ENCODE measurements at places on chromosomes 2 and 18.

DNA sequence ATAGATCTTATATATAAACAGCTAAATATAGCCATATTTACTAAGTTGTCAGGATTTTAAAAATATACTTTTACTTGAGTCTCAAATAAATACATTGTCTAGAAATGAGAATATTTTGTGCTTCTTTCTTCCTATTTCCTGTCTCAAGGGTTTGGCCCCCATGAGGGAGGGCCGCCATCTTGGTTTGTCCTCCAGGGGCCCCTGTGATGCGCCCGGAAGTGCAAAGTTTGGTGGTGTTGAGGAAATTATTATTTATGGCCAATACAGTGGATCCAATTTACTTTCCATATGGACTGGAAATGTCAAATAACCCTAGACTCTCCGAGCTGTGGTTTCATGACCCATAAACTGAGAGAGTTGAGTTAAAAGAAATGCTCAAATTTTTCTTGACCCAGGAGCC, 104.7 kb upstream of the OTOS start:
- DNase-seq = no peak

- DNase-seq = no peak
Measured at GRCh38 chr18:31596081-31596872, 4.6 kb downstream of the TTR start.

- no peak for DNase-seq
Measured at GRCh38 chr2:26649322-26649721, 8.2 kb upstream of the CIB4 start.

GRCh38 chr2:43280994-43281393, 54.6 kb upstream of the ZFP36L2 start:
- DNase-seq = no peak

- DNase-seq = no peak
Measured at GRCh38 chr2:134195341-134195740, 58.5 kb upstream of the MGAT5 start.

GRCh38 chr2:177334940-177335543, 57.5 kb upstream of the AGPS start:
- no peak for DNase-seq

DNA sequence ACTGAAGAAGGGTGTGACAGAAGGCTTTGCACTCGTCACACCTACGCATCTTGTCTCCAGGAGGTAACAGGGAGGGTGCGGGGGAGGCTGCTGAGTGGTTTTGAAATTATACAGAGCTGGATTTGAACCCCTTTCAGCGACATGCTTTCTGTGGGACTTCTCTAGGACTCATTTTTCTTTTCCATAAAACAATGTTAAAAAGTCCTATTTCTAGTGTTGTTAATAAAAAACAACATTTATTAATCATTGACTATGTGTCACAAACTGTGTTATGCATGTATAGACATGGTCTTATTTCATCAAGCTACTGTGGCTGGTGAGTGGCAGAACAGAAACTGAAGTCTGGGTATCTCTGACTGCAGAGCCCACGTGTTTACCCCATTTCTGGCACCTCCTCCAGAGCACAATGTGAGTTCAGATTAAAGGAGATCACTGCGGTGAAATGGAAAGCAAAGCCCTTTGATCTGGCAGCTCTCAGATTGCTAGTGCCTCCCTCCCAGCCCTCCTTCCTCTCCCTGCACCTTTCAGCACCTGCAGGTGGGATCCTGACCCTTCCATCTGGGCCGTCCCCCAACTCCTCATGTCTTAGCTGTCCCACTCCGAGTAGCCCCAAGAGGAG, 315.5 kb upstream of the MYT1L start:
- no peak for DNase-seq

GRCh38 chr2:101412092-101412694, 24.9 kb upstream of the CREG2 start:
- no peak for DNase-seq

DNA sequence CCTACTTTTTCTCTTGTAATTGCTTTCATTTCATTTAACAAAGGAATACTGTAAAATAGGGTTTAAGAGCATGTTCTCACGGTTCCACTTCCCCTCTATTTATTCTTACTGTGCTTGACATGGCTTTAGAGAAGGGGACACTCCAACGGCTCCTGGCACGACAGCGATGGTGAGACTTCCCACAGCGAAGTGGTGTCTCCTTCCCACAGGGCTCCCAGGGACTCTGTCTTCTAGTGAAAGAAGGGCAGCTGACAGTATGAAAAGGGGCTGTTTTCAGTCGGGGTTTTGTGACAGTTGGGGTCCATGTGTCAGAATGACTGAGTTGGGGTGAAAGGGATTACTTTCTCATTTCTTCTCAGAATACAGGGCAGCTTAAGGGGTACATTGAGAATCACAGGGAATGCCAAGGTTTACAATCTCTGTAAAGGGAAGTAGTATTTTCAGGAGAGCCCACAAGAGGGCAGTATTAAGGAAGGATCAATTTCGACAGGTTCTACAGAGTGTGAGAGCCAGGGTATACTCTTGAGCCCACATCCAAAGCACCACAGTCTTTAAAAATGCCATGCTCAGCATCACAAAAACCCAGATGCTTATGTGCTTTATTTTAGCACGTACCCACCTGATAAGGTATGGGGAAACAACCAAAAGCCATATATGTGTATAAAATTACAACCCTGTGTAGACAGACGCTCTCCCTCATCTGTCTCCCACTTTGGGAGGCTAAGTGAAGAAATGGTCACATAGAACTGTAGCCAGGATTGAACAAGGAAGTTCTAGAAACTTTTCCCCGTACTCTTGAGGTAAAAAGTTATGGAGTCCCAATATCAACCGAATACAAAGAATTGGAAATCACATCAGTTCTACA, 31.3 kb upstream of the RAPGEF4 start:
- DNase-seq = no peak

DNA sequence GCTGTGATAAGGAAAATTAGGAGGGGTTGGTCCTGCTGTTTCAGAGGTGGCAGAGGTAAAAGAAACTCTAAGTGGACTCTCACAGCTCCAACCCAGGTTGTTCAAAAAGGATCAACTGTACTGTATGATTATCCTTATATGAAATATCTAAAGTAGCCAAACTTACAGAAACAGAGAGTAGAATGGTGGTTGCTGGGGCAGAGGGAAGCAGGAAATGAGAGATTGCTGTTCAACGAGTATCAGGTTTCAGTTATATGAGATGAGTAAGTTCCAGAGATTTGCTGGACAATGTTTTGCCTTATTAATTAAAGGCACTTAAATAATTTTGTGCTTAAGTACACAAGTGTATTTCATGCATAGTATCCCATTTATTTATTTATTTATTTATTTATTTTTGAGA, 972.0 kb upstream of the LRRTM1 start:
- no peak for DNase-seq

GRCh38 chr2:12819103-12819475, 102.4 kb downstream of the TRIB2 start:
- no peak for DNase-seq

GRCh38 chr18:34956663-34957062, 84.5 kb upstream of the MAPRE2 start:
- DNase-seq = no peak

DNA sequence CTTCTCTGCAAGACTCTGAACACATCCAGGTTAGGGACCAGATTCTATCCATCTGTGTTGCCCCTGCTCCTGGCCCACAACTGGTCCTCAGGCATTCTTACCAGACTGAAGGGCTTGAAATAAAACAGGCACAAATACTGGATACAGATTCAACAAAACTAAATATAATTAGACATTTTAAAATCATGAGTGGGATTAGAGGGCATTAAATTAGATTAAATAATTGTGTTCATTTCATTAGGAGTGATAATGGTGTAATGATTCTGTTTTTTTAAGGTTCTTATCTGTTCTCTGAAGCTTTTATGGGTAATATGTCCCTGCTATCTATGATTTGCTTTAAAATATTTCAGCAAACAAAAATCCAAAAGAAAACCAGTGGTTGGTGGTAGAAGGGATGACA, 226.5 kb downstream of the IRS1 start:
- no peak for DNase-seq

DNA sequence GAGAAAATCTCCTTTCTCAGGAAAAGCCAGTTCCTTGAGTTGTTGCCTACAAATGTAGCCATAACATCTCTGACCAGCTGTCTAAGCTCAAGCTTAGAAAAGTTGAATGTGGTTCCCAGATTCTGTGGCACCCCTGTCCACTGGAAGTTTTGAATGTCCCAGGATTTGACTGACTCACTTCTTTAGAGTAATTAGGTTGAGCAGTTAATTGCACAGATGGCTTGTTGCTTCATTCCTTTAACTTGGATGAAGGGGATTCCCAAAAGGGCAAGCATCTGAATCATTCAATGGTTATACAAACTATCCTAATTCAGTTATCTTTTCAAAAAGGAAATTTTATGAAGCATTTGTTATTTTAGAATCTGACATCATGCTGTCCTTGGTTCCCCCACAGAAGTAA, 374.7 kb downstream of the LNPK start:
- DNase-seq = no peak

GRCh38 chr18:4762330-4762729, 307.2 kb upstream of the DLGAP1 start:
- no peak for DNase-seq

- DNase-seq = no peak
Measured at GRCh38 chr18:615092-615521, 18.3 kb downstream of the CLUL1 start.

DNA sequence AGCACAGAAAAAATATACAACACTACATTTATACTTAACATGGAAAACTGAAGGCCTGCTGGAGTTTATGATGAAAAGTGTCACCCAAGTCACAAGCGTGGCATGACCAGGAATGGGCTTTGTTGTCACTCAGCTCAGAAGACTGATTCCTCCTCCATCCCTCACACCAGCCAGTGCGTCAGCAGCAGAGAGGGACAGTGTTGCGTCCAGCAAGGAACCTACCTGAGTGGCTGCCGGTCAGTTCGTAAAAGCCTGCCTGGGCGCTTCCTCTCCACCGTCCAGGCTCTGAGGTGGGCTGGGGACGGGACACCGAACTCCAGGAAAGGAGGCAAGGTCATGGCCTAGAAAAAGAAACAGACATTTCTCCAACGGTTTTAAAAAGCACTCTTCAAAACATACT, 77.4 kb downstream of the USP40 start:
- DNase-seq = no peak

Data from stimulated activated naive CD4-positive, alpha-beta T cell treated with Interleukin-2 at 50 U/mL for 16 hours (primary cell).